ENCODE measurements at places on chromosomes 1 and 21. TPM values are rescaled to one million over a fixed set of nuclear protein-coding genes. Genes with fewer than 3 reads are reported as not detected.

DNA sequence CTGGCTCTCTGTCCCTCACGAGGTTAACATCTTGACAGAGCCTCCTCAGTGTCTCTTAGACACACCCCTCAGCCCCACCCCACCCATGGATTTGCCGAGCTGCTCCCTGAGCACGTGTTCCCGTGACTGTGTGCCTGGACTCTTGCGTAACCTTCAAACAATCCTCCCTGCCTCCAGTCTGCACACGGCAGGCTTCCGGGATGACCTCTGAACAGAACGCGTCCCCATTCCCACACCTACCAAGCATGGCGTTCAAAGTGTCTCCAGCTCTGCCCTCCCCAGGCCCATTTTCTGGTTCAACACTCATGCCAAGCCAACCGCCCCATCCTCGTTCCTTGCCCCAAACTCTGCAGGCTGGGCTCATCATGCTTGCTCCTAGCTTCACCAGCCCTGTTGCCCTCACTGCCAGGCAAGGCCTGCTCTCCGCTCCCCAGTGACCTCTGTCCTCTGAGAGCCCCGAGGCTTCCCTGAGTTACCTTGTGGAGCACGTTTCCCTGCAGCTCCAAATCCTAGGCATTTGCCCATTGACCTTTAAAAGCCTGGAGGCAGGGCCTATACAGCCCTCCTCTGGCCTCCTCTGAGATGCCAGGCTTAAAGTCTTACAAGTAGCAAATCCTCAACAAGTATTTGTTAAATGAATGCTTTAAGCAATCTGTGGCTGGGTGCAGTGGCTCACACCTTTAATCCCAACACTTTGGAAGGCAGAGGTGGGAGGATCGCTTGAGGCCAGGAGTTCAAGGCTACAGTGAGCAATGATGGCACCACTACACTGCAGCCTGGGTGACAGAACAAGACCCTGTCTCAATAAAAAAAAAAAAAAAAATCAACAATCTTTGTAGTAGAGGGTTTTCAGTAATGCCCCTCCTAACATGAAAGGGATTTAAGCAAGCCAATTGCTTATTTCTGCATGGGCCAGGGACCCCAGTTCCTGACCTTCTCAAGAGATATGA is 5.0 kb downstream of the AGT start:
- DNase-seq = no peak

DNA sequence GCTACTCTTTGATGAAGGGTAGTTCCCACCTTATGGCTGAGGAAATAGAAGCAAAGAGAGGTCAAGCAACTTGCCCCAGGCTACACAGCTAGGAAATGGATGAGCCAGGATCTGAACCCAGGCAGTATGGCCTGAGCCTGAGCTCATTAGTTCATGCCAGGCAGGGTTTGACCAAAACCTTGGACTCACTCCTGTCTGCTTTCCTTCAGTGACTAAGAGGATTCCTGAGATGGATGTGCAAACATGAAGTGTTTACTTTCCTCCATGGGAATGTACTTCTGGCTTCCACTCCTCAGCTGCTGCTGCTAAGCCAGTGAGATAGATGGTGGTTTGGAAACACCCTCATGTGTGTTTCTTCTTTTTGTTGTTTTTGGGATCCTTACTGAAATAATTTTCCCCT is 35.1 kb upstream of the ERRFI1 start:
- no peak for DNase-seq

GRCh38 chr1:47624531-47624930 is 186.7 kb downstream of the FOXD2 start:
- no peak for DNase-seq

The CYP4A11 gene
- total RNA-seq = not detected

Data from omental fat pad (tissue), 4 donors.